Stimulated activated naive B cell treated with anti-CD40 and anti-IgM and Interleukin-4, amounts not matched to agents 10 μg/mL and 1 μg/mL and 100 μg/mL, for 72 hours (primary cell): ENCODE measurements at places on chromosomes 5 and 9.

GRCh38 chr5:133753856-133754255, 141.5 kb upstream of the FSTL4 start:
- peaks cover 22% of the 10 kb centered on the region for H3K4me1 ChIP-seq
- no peak overlapping the region for H3K4me3 ChIP-seq
- peaks cover 15% of the 10 kb centered on the region for H3K27me3 ChIP-seq
- no peak for DNase-seq

GRCh38 chr5:96677496-96677895, 15.3 kb downstream of the CAST start:
- H3K4me1 ChIP-seq: peaks cover 18% of the 10 kb centered on the region
- H3K4me3 ChIP-seq: no peak overlapping the region
- no peak for DNase-seq
- peaks cover 38% of the 10 kb centered on the region for H3K36me3 ChIP-seq

DNA sequence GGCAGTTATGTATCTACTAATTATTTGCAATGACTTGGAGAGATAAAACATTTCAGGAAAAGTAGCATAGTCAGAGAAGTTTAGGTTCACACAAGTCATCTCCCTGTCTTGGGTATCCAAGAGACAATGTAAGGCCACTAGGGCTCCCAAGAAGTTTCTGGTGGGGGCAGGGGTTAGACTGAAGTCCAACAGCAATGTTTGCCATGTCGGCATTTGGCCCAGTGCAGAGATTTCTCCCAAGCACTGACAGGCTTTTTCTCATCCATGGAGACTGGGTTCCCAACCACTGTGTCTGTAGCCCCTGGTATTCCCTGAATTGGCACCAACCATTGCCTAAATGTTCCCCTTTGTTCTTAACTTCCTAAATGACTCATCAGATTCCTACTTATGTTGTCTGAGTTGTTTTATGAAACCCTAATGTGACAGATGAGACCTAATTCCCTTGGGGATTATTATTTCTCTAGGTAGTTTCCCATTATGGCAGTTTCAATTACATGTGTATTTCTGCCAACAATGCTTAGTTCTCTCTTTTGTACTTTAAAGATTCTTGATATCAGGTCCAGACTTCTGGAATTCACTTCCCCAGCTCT, 103.6 kb upstream of the EGFLAM start:
- peaks cover 35% of the 10 kb centered on the region for H3K27me3 ChIP-seq
- H3K27ac ChIP-seq: no peak overlapping the region
- H3K4me3 ChIP-seq: no peak overlapping the region
- no peaks in the 10 kb centered on the region for H3K4me1 ChIP-seq

GRCh38 chr5:39947657-39948056, 522.9 kb upstream of the DAB2 start:
- peaks cover 2% of the 10 kb centered on the region for H3K4me1 ChIP-seq
- no peak overlapping the region for H3K4me3 ChIP-seq
- H3K27me3 ChIP-seq: no peaks in the 10 kb centered on the region
- no peak for DNase-seq

DNA sequence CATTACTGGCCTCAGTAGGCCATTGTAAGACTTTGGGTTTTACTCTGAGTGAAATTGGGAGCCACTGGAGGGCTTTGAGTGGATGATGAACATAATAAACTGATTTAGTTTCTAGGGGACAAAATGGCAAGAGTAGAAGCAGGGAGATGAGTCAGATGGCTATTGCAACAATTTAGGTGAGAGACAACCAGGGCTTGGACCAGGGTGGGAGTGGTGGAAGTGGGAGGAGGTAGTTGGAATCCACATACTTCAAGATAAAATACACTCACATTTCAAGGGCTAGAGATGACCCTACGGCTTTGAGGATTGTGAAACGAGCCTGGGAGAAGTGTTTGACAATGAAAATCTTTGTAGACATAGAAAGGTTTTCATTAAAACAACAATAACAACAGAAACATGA, 136.3 kb downstream of the ACTBL2 start:
- H3K36me3 ChIP-seq: no peaks in the 10 kb centered on the region
- no peaks in the 10 kb centered on the region for H3K4me1 ChIP-seq
- no peak for DNase-seq
- no peak overlapping the region for H3K27ac ChIP-seq

DNA sequence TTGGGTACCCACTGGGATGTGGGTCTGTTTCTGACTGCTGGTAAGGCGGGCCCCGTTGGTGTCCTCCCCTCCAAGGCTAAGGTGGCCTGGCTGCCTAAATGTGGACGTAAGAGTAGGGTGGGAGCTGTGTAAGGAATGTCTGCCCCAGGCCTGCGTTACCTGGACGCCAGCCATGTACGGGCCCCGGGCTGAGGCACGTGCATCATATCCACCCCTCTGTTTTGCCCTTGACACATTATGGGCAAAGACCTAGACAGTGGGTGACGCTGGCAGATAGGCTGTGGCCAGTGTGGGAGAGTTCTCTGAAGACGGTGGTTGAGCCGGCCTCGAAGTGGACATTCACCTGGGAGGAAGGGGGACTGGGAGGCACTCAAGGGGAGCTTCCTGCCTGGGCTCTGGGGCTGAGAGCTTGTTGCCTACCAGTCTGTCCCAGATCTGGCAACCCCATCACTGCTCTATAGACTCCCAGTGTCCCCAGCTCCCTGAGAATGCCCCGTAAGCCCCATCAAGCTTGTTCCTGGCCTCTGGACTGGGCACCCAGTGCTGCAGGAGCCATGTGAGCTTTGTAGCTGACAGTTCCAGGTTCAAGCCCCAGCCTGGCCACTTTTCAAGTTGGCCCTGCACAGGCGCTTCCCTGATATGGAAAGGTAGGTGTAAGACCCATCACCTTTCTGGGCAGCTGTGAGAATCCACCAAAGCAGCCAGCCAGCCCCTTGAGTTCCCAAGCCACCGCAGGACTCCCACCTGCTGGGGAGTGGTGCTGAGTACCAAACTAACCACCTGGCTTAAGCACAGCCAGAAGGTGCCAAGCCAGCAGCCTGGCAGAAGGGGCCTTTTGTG, 3.2 kb upstream of the PRR7 start:
- H3K27ac ChIP-seq: no peak overlapping the region
- peaks cover 19% of the 10 kb centered on the region for H3K36me3 ChIP-seq
- peaks cover 35% of the 10 kb centered on the region for H3K4me1 ChIP-seq

- H3K4me3 ChIP-seq: no peak overlapping the region
- no peaks in the 10 kb centered on the region for H3K36me3 ChIP-seq
- H3K27ac ChIP-seq: no peak overlapping the region
- no peak for DNase-seq
- peaks cover 31% of the 10 kb centered on the region for H3K27me3 ChIP-seq
These were observed 10.8 kb downstream of the NACC2 start for GRCh38 chr9:136084063-136084944.

DNA sequence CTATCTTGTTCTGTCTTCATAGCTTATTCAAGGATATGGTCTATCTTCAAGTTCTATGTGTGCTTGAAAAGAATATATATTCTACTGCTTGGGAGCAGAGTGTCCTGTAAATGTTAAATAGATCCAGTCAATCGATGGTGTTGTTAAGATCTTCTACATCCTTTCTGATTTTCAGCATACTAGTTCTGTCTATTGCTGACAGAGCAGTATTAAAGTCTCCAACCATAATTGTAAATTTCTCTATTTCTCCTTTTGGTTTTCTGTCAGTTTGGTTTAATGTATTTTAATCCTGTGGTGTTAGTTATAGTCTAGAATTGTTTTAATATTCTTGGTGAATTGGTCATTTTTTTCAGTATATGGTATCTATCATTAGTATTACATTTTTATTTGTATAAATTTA, 124.0 kb upstream of the COX7C start:
- no peak overlapping the region for H3K27ac ChIP-seq
- no peaks in the 10 kb centered on the region for H3K36me3 ChIP-seq
- no peaks in the 10 kb centered on the region for H3K27me3 ChIP-seq
- no peak for DNase-seq
- no peaks in the 10 kb centered on the region for H3K4me1 ChIP-seq

- peaks cover 21% of the 10 kb centered on the region for H3K4me1 ChIP-seq
- peaks cover 26% of the 10 kb centered on the region for H3K36me3 ChIP-seq
- H3K4me3 ChIP-seq: peak overlapping the region; percentile 96
- DNase-seq: no peak
- peaks cover 11% of the 10 kb centered on the region for H3K27me3 ChIP-seq
- peak overlapping the region; percentile 42 for H3K27ac ChIP-seq
These were observed 1.0 kb upstream of the MAMDC4 start for GRCh38 chr9:136850866-136851775.

DNA sequence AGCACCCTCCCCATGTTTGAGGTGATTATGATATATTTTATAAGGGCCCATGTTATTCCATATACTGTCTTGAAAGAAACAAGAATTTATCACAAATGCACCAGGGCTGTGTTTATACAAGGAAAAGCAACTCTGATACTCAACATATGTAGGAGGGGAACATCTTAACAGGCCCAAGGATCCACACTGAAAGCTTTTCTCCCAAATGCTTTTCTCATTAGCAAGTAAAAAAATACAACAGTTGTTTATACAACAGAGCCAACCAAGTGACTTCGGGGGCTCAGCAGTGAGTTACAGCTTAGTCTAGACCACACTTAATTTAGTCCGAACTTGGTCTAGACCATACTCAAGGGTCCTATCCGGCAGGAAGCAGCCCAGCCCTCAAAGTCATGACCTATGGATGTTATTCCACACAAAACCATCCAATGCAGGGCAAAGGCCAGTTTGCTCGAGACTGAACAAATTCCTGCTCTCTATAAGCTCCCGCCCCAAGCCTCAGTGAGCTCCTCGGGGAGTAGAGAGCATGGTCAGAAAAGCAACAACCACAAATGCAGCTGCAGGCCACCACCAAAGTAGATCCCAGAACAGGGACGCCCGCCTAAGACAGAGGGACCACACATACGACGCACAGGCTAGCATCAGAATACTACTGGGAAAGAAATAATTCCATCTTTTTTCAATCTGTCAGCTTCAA, 6.8 kb downstream of the GZMK start:
- peaks cover 6% of the 10 kb centered on the region for H3K27me3 ChIP-seq
- no peak overlapping the region for H3K4me3 ChIP-seq
- H3K27ac ChIP-seq: no peak overlapping the region
- H3K4me1 ChIP-seq: peaks cover 19% of the 10 kb centered on the region
- no peaks in the 10 kb centered on the region for H3K36me3 ChIP-seq

GRCh38 chr5:160747987-160748386, 104.0 kb downstream of the ATP10B start:
- peaks cover 2% of the 10 kb centered on the region for H3K4me1 ChIP-seq
- no peak for DNase-seq
- peaks cover 10% of the 10 kb centered on the region for H3K27me3 ChIP-seq

- no peak overlapping the region for H3K27ac ChIP-seq
- no peak overlapping the region for H3K4me3 ChIP-seq
- DNase-seq: no peak
These were observed 205.9 kb upstream of the MSX2 start for GRCh38 chr5:174518512-174518911.

GRCh38 chr9:118882684-118883083, 486.6 kb downstream of the BRINP1 start:
- H3K36me3 ChIP-seq: no peaks in the 10 kb centered on the region
- H3K4me1 ChIP-seq: no peaks in the 10 kb centered on the region
- no peak overlapping the region for H3K4me3 ChIP-seq
- DNase-seq: no peak

GRCh38 chr5:169577951-169578350, 5.6 kb upstream of the SPDL1 start:
- no peak overlapping the region for H3K4me3 ChIP-seq
- no peaks in the 10 kb centered on the region for H3K36me3 ChIP-seq
- peaks cover 12% of the 10 kb centered on the region for H3K4me1 ChIP-seq
- no peak overlapping the region for H3K27ac ChIP-seq
- no peak for DNase-seq

DNA sequence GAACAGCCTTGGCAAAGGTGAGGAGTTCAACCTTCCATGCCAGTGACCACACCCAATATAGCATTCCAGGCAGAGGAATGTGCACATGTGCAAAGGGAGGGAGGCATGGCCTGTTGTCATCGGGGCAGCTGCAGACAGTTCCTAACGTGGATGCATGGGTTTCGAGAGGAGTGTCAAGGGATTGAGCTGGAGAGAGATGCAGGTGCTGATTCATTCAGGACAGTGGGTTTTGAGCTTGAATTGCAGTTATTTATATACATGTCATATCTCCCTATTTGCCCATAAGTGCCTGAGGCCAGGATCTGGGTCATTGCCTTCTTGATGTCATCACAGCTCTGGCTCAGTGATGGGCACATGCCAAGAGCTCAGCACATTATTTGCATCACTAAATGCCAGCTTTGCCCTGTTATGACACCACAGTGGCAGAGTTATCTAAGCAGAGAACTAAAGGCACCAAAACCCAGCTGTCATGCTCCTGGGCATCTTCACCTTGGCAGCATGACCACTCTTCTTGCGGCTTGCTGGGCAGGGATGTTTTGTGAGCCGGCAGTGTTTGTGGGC, 278.0 kb downstream of the NTRK2 start:
- no peak for DNase-seq
- no peak overlapping the region for H3K27ac ChIP-seq
- H3K4me3 ChIP-seq: no peak overlapping the region
- no peaks in the 10 kb centered on the region for H3K27me3 ChIP-seq

GRCh38 chr5:149913436-149914419, 30.9 kb downstream of the PDE6A start:
- peaks cover 8% of the 10 kb centered on the region for H3K27me3 ChIP-seq
- H3K4me1 ChIP-seq: peaks cover 7% of the 10 kb centered on the region
- no peak for DNase-seq
- no peaks in the 10 kb centered on the region for H3K36me3 ChIP-seq
- H3K27ac ChIP-seq: no peak overlapping the region
- no peak overlapping the region for H3K4me3 ChIP-seq

DNA sequence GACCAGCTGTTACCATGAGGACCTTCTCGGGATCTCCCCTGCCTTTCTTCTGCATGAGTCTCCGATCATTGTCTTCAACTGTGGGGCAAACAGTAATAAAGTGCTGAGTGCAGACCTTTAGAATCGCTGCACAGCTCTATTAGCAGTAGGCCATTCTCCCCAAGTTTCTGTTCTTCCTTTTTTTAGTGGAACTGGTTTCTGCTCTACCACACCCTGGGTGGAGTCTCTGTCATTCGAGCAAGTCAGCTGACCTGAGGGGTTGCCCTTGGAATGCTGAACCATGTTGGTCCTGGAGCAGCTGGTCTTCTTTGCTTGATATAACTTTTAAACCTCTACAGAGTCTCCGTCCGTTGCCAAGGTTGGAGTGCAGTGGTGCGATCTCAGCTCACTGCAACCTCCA, 33.4 kb upstream of the GNPDA1 start:
- peaks cover 3% of the 10 kb centered on the region for H3K4me1 ChIP-seq
- H3K36me3 ChIP-seq: peaks cover 2% of the 10 kb centered on the region
- no peak overlapping the region for H3K4me3 ChIP-seq
- no peak for DNase-seq

GRCh38 chr5:151213803-151214613, 9.9 kb downstream of the CCDC69 start:
- H3K4me1 ChIP-seq: peaks cover 89% of the 10 kb centered on the region
- H3K27me3 ChIP-seq: no peaks in the 10 kb centered on the region
- peak; percentile 77 for DNase-seq
- H3K4me3 ChIP-seq: peak overlapping the region; percentile 79
- H3K36me3 ChIP-seq: peaks cover 35% of the 10 kb centered on the region

DNA sequence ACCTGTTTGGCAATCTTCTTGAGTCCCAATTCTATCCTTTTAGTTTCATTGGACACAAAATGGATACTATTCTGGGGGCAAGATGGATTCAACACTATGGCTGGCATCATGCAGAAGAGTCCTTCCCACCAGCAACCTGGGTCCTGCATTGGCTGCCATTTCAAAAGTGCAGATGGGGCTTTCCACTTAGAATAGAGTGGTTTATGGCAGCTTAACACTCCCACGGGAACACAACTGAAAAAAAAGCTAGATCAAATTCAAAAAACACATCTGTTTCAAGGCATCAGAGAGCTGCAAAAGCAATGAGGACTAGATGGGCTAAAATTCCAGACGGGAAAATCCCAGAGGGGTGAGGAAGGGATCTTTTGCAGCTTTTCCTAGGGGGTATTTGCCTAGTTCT, 11.2 kb upstream of the HMHB1 start:
- peak overlapping the region; percentile 26 for H3K4me3 ChIP-seq
- no peak for DNase-seq
- H3K36me3 ChIP-seq: no peaks in the 10 kb centered on the region
- H3K27ac ChIP-seq: peak overlapping the region; percentile 25
